ENCODE measurements at places on chromosomes 13 and 19. TPM values are rescaled to one million over a fixed set of nuclear protein-coding genes. Genes with fewer than 3 reads are reported as not detected.
A peak's percentile ranks its signal among the peaks of the same experiment; 100 is the strongest.

Gene ERICH4
- not detected for total RNA-seq

Gene MEF2B
- not detected for total RNA-seq

DNA sequence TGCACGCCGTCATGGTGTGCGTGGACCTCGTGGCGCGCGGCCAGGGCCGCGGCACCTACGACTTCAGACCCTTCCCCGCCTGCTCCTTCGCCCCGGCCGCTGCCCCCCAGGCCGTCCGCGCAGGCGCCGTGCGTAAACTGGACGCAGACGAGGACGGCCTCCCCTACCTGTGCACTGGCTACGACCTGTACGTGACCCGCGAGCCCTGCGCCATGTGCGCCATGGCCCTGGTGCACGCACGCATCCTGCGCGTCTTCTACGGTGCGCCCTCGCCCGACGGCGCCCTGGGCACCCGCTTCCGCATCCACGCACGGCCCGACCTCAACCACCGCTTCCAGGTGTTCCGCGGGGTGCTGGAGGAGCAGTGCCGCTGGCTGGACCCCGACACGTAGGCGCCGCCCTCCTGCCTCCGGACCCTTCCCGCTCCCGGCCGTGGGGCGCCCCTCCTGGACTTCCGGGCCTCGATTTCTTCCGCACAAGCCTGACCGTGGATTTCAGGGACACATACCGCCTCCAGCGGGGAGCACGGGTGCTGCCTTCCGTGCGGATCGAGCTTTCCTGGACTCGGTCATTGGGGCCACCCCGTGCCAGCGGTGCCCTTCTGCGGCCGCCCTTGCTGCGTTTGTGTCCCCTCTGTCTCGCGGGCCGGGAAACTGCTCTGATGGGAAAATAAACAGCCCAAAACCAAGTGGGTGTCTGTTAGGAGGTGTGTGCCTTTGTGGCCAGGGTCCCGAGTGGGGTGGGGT is 7.7 kb downstream of the ADAT3 start:
- DNase-seq = peak; percentile 32

- DNase-seq = no peak
These were observed 112.1 kb upstream of the RXFP2 start for GRCh38 chr13:31627097-31627845.

DNA sequence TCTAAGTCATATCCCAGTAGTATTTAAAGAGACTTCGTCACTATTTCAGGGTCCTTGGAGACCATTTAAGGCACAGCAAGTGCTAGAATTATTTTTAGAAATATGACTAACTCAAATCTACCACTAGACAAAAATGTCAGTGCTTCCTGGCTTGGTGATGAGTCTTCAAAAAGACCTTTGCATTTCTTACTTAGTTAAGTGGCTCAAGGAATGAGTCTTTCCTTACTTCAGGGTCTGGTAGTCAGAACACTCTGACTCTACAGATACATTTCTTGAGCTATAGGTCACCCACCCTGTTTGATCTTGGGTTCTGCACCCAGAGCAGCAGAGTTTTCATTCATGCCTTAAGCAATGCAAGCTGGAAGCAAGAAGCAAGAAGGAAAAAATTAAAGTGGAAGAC is 191.0 kb upstream of the HTR2A start:
- DNase-seq = no peak

DNA sequence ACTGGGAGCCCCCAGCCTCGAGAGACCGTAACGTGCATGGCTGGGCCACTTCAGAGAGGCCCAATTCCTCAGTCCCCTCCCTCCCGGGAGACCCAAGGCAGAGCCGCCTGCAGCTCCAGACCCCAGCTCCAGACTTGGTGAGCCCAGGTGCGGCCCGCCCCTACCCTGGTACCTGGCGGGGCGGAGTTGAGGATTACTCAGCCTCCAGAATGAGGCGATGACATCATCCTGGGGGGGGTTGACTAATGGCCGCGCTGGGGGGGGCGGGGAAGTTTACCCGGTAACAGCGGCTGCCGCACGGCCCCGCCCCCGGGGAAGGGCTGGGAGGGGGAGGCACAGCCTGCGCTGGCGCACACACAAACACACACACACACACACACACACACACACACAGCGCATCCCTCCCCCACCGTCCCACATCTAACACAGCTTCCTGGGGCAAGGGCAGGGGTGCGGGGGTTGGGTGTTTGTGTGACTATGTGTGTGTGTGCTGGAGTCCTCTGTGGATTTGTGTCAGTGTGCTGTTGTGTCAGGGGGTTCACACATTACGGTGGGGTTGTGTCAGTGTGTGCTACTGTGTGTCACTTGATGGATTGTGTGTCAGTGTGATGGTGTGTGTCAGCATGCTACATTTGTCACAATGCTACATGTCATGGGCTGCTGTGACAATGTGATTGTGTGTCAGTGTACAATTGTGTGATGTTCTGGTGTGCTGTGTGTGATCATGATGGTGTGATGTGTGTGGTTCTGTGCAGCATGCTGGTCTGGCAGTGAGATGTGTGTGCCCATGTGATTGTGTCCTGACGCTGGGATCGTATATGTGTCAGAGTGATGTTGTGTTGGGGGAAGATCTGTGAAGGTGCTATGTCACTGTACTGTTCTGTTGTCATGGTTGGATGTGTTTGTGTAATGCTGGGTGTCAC is 10.3 kb upstream of the BBC3 start:
- peak; percentile 96 for DNase-seq
